Thoracic aorta (tissue), 2 donors: ENCODE measurements at places on chromosomes 5 and 9.
A peak's percentile ranks its signal among the peaks of the same experiment; 100 is the strongest.

GRCh38 chr5:42483472-42484154 lies 60.4 kb downstream of the GHR start:
- no peaks in the 10 kb centered on the region for H3K36me3 ChIP-seq
- no peak overlapping the region for H3K27ac ChIP-seq
- no peak overlapping the region for H3K4me3 ChIP-seq
- H3K4me1 ChIP-seq = peaks cover 6% of the 10 kb centered on the region

DNA sequence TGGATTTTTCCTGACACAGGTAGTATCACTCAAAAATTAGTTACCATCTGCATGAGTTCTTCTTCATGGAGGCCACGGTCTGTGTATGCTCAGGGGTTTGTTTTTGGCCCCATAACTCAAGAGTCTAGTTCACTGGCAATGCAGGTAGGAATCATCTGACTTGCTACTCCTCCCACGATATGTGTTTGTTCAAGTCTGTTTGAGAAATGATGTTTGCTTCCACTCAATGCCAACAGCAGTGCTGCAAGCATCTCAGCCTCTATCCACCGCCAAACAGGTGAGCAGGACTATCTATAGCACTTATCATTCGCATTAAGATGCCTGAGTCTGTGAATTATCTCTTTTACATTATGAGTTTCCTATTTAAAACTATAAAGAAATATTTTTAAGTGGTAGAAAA lies 264.8 kb upstream of the PTGER4 start:
- H3K4me3 ChIP-seq = no peak overlapping the region
- no peak for DNase-seq

DNA sequence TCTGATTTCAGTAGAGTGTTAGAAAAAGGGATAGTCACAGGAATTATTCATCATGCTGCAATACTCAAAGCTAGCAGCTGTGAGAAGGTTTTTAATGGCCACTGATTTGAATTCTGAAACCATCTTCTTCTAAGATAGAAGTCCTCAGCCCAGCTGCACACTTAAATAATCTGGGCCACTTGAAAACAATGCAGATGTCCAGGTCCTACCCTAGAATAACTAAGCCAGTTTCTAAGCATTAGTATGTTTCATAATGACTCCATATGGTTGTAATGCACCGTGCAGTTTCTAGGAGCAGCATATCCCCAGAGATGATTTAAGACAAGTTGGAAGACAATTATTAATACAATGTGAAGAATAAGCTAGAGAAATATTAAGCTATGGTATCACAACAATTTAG lies 159.9 kb upstream of the FBXL17 start:
- H3K4me3 ChIP-seq = no peak overlapping the region
- H3K4me1 ChIP-seq = no peaks in the 10 kb centered on the region
- H3K27ac ChIP-seq = no peak overlapping the region
- DNase-seq = no peak

- H3K4me1 ChIP-seq = no peaks in the 10 kb centered on the region
- peak overlapping the region; percentile 61 for H3K4me3 ChIP-seq
- DNase-seq = no peak
- no peak overlapping the region for H3K27ac ChIP-seq
- no peaks in the 10 kb centered on the region for H3K27me3 ChIP-seq
These were observed 4.5 kb downstream of the SHROOM1 start for GRCh38 chr5:132825834-132826391.
